ENCODE measurements at places on chromosomes 2 and 18.

DNA sequence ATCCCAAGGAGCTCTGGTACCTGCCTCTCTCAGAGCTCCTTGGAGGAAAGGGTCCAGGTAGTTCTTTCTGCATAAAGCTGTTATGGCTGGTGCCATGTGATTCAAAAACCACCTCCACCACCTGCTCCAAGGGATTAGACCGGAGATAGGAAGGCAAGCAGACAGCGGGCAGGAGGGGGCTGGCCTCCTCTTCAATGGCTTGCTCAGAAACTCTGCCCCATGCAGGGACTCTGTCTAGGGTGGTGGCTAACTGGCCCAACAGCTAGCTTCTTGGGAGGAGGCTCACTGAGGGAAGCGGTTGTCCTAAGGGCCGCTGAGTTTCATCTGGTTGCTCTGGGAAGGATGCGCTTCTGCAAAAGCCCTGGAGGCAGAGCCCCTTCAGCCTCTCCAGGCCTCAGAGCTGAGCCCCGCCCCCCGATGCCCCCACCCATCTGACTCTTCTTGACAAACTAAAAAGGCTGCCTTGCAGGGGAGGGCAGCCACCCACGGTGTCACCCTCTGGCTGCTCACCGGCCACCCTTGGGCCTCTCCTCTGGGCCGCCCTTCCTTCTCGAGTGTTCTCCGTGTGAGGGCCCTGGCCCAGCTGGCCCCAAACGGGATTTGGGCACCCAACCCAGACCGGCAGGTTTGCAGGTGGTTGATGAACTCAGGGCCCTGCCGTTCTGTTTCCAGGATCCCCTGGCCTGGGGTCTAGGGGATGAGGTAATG is 90.2 kb downstream of the MCFD2 start:
- DNase-seq, result no peak

DNA sequence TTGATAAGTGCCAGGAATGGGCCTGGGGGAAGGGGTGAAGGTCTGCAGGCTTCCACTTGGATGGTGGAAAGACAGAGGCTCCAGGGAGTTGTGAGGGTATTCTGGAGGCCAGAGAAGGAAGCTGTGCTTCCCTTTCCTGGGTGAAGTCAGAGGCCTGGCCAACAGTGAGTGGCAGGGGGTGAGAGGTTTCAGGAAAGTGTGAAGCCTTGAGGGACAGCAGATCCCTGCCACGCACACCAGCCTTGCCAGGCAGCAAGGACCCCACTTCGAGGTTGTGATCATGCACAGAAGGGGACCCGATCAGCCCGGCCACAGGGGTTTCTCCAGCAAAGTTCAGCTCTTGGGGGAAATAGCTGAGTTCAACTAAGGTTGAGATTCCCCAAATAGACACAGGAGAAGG is 66.5 kb downstream of the SMAD7 start:
- no peak for DNase-seq

GRCh38 chr18:79798999-79799370 is 1.2 kb downstream of the KCNG2 start:
- peak; percentile 62 for DNase-seq

DNA sequence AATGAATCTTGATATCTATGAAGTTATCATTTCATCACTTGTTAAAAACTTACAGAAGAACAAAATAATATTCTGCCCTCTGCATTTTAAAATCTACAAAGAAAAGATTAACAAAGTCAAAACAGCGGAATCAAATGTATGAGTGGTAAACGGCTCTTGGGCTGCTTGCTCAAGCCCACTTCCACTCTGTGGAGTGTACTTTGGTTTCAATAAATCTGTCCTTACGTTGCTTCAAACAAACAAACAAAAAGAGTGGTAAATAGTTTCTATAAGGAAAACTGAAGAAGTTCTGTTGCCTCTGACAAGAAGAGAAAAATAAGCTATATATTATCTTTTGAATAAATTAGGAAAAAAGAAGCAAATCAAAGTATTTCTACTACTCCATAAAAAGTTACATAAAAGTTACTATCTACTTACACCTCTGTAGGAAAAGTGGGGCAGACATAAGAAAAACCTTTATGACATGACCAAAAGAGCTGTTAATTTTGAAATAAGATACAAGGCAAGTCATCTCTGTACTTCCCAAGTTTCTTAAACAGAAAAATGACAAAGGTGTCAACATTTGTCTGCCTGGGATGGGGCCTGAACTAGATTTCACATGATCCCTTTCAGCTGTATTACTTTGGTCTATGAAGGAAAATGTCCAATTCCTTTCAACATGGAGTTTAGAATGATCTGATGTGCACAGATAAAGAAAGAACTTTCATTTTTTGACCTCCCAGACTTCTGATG is 56.5 kb downstream of the MGAT4A start:
- DNase-seq, result no peak

DNA sequence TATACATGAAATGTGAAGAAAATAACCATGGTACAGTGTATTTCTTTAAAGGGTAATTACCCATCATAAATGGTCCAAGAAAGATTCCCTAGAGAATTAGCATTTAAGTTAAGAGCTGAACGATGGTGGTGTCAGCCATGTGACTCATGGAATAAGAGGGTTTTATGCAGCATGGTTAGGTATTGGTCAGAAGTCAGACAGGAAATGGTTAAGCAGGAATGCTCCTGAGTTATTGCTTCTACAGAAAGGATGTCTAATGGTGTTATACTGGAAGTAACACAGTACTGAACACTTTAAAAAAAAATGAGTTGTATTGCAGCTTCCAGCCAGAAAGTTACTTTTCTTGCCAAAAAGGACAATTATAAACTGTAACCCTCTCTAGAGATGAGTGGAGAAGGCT is 72.7 kb upstream of the UBE2E3 start:
- DNase-seq, result no peak

- no peak for DNase-seq
Measured at GRCh38 chr2:144140891-144141290, 379.0 kb downstream of the ZEB2 start.

All from glutamatergic neuron (in vitro differentiated cells).